ENCODE measurements at places on chromosomes 1 and 21.

- no peak for DNase-seq
These were observed 112.6 kb downstream of the MACF1 start for GRCh38 chr1:39317111-39317510.

- DNase-seq: no peak
These were observed 18.6 kb upstream of the ST6GALNAC3 start for GRCh38 chr1:76055987-76056386.

GRCh38 chr1:51341876-51342496 is 11.6 kb upstream of the TTC39A start:
- DNase-seq: peak; percentile 7

GRCh38 chr1:192794768-192795035 is 14.1 kb upstream of the RGS2 start:
- no peak for DNase-seq

- no peak for DNase-seq
These were observed 5.7 kb upstream of the SVBP start for GRCh38 chr1:42822800-42823392.

DNA sequence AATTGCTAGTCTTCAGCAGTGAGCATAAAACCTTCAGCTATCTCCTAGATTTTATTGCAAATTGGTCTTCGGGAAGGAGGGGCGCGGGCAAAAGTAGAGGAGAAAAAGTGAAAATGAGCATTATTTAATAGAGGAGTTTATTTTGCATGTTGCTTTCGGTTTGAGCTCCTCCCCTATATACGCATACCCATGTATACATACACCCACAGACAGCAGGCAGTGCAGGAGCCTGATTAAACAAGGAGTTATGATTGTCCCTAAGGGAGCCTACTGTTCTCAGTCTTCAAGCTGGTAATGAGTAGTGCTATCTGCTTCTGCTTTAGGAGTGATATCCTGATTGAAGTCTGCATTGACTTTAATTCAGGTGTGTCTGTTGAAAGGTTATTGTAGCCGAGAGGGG is 133.8 kb downstream of the SPATA46 start:
- DNase-seq: no peak

DNA sequence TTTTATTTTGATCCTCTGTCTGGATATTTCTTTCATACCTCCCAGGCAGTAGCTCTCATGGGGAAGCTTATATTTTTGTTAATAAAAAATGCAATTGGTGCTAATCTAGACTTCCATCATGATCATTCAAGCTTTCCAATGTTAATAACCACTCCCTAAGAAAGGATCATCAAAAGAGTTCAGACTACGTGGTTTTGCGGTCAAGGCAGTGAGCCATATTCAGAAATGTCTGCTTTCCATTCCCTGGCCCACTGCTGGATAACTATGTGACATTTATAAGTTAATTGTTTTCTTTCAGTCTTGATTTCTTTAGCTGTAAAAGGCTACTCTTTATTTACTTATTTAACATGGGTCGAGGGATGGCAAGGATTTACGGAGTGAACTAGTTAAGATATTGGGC is 414.6 kb downstream of the LMO4 start:
- no peak for DNase-seq

DNA sequence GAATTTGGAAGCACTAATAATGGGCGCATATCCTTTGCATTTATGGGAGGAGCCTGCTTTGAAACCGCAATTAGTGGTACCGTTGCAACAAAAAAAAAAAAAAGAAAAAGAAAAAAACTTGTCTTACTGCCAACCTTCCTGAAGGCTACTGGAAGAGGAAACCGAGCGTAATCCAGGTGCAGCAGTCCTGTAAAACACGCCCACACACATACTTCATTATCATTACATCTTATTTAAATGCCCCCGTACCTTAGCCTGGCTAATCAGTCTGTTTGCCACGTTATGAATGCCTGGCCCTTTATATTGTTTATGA is 686 bp upstream of the ZNF281 start:
- DNase-seq: no peak

Measured in NCI-H1694 treated with DMSO at 0.1 percent for 48 hours (cell line).